Iris pigment epithelial cell (primary cell): ENCODE measurements at places on chromosomes 4 and X.

DNA sequence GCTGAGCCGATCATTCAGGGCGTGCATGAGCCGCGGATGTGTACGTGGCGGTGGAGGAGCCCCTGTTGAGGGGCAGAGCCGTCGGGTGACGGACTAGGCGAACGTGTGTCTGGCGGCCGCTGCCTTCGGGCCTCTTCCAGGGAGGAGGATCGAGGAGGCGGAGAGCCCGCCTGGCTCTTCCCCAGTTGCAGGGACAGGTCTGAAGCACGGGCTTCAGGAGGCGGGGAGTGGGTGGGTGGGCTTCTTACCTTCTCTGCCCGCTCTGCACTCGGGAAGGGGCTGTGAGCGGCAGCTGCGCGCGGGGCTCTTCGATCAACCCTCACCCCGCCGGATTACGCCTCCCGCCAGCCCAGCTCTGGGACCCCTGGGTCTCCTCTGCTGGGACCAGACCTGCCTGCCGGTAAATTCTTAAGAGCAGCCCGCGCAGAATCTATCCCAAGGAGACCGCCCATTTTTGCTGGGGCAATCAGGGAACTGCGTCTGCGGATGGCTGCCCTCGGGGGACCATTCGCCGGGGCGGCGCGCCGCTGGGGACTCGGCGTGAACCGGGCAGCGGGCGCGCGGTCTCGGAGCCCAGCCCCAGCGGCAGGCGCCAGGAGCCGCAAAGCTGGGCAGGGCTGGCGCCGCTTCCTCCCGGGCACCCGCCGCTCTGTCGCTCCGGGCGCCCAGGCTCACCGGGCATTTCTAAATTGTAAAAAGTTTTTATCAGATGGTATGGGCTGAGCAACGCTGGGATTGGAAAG is 4.9 kb downstream of the PLAC8 start:
- peak; percentile 30 for DNase-seq

DNA sequence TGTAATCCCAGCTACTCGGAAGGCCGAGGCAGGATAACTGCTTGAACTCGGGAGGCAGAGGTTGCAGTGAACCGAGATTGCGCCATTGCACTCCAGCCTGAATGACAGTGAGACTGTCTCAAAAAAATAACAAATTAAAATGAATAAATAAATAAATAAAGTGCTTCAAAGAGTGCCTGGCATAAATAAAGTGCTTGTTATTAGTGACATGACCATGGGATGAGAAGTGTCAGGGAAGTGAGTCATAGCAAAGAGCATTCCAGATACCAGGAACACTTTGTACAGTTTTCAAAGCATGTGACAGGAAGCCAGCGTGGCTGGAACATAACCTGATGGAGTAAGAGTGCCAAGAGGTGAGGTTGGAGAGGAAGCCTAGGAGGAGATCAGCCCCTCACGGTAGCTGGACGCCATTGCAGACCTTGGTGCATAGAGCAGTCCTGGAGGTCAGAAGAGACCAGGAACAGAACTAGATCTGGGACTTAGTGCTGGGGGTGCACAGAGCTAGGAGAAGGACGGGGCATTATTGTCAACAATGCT is 6.0 kb upstream of the WDR13 start:
- peak; percentile 80 for DNase-seq

DNA sequence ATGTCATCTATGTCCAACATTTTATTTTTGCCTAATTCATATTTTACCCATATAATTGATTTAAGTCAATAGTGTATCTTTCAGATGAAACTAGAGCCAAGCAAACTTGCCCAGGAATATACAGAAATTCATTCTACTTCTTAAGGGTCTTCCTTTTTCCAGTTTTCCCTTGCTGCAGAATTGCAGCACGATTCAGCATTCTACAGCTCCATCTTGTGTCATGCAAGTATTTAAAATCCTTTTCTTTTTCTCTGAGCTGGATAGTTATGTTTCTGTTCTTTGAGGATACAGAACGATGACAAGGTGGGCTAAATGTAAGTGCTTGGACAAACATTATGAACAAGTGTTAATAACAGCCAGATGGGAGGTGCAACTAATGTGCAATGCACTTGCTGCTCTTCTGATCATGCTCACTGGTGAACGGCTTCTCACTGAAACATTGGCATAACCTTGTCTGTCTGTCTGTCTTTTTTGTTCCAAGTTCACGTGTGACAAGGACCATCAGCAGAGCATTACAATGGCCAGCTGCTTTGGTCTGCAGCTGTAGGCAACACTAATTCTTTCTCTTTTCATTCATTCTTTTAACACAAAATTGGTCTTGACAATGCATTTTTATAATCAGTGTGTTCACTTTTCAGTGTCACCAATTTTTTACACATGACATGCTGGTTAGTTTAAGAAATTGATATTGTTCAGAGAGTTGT is 1821.7 kb downstream of the ARAP2 start:
- DNase-seq, result peak; percentile 11

- DNase-seq, result no peak
These were observed 164.7 kb upstream of the SLIT2 start for GRCh38 chr4:20086799-20087521.

DNA sequence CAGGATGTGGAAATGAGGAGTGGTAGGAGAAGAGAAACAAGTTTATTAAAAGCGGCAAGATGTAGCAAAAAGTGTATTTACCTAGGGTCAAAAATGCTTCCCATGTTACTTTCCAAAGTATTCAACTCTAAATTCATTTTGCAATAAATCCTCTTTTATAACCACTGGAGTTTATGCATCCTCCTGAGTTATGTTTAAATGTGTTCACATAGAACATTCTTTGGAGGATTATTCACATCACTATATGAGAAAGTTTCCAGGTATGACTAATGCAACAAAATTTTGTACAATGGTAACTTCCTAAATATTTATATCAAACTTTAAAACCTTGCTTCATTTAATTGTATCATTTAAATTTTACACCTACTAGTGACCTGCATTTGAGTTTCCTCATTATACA is 870.6 kb upstream of the SLIT2 start:
- peak; percentile 87 for DNase-seq

GRCh38 chrX:132592880-132593279 is 104.0 kb upstream of the MBNL3 start:
- no peak for DNase-seq

DNA sequence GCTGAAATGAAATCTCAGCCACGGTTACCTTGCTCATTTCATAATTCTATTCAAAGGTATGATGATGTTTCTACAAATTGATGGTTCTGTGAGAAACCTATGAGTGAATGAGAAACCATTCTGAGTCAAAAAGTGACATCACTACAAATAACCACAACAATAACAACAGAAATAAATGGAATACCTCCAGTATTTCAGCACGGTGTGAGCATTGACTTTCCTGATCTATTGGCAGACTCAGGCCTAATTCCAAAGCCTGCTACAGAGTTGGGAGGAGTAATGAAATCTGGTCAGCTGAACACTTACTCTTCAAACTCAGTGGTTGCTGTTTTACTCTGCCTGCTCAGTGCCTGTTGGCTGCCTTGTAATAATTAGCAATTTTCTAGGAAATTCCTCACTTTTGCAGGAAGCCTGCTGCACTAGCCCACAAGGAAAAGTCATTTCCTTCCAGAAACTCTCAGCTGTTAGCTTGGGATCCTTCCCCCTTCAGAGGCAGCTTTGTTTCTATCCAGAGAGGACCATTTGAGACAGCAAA is 18.8 kb upstream of the SYNPO2 start:
- peak; percentile 59 for DNase-seq

GRCh38 chr4:62087706-62088105 is 887.6 kb downstream of the ADGRL3 start:
- DNase-seq, result no peak

DNA sequence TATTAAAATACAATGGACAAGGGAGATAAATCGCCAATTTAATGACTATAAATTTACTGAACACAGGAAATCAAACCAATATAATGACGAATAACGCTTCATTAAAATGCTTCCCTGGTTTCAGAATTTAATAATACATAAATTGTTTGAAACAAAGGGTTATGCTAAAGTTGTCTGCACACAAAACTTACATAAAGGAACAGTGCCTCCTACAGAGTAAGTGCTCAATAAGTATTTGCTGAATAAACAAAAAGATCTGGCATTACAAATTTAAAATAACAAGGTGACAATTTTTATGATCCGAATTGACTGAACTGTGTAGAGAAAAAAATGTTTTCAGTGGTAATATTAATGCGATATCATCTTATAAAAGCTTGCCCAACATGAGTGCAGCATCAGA is 69.6 kb downstream of the NOCT start:
- DNase-seq, result peak; percentile 35
